ENCODE measurements at places on chromosomes 16 and 17.

DNA sequence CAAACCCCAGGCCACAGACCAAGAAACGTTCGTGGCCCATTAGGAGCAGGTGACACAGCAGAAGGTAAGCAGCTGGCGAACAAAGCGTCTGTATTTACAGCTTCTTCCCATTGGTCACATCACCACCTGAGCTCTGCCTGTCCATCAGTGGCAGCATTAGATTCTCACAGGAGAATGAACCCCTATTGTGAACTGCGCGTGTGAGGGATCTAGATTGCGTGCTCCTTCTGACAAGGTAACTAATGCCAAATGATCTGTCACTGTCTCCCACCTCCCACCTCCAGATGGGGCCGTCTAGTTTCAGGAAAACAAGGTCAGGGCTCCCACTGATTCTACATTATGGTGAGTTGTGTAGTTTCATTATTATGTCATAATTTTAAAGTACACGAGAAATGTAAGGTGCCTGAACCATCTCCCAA, 186.3 kb downstream of the CPPED1 start:
- DNase-seq: no peak

- DNase-seq: no peak
These were observed 7.1 kb upstream of the TMC5 start for GRCh38 chr16:19410435-19411171.

DNA sequence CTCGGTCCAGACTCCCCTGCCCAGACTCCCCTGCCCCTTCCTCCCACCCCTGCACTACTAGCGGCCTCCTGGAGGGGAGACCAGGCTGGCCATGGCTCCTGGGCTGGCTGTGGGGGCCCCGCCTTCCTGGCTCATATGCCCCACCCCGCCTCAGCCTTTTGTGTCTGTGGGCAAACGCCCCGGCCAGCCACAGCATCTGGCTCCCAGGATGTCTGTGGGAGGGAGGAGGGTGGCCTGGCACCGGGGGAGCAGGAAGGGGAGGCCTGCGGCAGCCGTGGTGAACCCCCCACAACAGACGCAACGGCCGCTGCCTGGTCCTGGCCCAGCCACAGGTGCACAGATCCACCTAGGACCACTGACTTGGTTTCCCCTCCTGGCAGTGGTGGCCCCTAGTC, 32.9 kb downstream of the BAHCC1 start:
- no peak for DNase-seq

DNA sequence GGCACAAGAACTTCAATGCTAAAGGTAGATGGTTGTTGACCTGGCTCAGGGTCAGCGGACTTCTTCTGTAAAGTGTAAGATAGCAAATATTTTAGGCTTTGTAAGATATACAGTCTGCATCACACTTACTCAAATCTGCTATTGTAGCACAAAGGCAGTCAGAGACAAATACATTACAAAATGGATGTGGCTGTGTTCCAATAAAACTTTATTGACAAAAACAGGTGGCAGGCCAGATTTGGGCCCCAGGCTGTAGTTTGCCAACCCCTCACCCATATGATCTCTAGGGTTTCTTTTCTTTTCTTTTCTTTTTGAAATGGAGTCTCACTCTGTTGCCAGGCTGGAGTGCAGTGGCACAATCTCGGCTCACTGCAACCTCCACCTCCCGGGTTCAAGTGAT, 39.5 kb upstream of the TMEM132E start:
- DNase-seq: no peak

- DNase-seq: peak; percentile 39
These were observed 22.0 kb downstream of the CLUH start for GRCh38 chr17:2689411-2690164.

- no peak for DNase-seq
These were observed 163.8 kb downstream of the TOX3 start for GRCh38 chr16:52383119-52383518.

DNA sequence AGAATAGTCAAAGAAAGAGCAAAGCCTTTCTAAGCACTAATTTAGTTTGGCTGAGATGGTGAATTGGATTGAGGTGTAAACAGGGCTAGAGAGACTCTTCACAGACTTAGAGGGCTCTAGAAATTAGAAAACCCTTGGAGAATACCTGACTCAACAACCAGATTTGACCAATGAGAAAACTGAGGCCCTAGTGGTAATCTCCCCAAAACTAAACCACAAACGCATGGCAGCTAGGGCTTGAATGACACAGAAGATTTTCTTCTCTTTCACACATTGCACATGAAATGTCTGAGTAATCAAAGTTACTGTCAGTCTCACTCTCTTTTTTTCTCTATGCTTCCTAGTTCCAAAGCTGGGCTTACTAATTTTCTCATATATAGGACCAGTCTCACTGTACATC, 314.5 kb upstream of the KCNJ16 start:
- DNase-seq: no peak

GRCh38 chr17:11300738-11301137, 59.7 kb downstream of the SHISA6 start:
- DNase-seq: no peak

- no peak for DNase-seq
These were observed 12.3 kb downstream of the FCSK start for GRCh38 chr16:70466805-70467076.

DNA sequence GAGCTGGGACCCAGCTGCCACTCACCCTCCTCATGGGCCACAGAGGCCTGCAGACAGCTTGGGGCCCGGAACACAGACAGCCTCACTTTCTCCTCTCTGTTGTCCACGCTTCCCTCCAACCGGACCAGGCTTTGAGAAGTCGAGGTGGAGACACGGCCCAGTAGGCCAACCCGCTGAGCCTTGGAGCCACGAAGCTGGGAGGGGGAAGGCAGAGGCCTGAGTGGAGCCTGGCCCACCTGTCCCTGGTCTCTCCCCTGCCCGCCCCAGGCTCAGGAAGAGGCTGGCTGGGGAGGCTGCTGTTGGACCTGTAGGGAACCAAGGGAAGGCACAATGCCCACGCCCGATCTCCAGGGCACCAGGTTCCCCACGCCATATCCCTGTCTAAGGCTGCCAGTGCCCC, 48.1 kb downstream of the RMI2 start:
- no peak for DNase-seq

DNA sequence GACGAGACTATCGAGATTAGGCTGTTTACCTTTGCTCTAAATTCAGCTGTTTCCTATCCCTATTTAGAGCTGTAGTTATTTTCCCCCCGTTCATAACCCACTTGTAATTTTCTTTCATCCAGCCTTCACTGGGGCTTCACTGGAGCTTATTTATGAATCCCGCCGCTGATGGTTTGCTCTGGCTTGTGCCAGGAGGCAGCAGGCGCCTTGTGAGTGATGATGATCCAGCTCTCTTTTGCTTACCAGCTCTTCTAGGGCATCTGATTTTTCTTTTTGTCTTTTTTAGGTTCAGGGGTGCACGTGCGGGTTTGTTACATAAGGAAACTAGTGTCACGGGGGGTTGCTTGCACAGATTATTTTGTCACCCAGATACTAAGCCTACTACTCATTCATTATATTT, 37.4 kb upstream of the CDH13 start:
- DNase-seq: no peak

- DNase-seq: no peak
These were observed 9.3 kb downstream of the CTRB2 start for GRCh38 chr16:75197522-75198134.

DNA sequence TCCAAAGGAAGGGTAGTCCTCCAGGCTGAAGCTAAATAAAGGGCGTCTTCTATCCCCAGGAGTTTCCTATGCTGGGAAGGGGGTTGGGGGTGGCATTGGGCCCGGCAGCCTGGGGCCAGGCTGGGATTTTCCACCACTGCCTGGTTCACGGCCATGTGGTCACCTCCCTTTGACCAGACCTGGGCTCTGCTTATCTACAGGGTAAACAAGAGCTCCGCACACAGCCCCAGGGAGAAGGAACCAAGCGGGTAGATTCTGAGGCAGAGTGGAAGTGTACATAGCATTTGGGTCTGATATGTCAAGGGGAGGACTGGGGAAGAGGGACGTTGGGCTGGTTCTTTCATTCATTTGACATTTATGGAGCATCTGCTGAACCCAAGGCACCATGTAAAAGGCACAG, 27.2 kb upstream of the TMEM220 start:
- no peak for DNase-seq

DNA sequence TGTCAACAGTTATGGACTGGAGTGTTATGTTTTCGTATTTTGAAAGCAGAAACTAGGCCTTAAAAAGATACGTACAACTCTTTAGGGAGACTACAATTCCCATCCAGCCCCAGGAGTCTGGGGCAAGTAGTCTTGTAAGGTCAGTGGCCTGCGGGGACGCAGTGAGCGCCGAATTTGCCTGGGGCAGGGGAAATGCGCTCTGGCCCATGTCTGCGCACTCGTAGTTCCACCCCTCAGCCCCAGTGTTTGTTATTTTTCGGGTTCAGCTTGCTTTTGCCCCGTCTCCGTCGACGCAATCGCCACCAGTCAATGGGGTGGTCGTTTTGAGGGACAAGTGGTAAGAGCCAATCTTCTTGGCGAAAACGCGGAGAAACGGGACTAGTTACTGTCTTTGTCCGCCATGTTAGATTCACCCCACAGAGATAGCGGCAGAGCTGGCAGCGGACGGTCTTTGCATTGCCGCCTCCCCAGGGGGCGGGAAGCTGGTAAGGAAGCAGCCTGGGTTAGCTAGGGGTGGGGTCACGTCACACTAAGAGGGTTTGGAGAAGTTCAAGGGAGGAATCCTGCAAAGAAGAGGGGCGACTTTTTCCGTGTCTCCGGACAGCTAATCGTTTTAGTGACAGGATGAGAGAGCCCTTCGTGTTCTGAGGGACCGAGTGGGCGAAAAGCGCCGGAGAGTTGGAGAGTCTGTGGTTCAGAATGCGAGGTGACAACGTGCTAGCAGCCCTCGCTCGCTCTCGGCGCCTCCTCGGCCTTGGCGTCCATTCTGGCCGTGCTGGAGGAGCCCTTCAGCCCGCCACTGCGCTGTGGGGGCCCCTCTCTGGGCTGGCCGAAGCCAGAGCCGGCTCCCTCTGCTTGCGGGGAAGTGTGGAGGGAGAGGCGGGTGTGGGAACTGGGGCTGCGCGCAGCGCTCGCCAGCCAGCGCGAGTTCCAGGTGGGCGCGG, 1.1 kb upstream of the BRCA1 start:
- DNase-seq: no peak

- DNase-seq: no peak
These were observed 58.1 kb upstream of the CRYM start for GRCh38 chr16:21336231-21336630.

DNA sequence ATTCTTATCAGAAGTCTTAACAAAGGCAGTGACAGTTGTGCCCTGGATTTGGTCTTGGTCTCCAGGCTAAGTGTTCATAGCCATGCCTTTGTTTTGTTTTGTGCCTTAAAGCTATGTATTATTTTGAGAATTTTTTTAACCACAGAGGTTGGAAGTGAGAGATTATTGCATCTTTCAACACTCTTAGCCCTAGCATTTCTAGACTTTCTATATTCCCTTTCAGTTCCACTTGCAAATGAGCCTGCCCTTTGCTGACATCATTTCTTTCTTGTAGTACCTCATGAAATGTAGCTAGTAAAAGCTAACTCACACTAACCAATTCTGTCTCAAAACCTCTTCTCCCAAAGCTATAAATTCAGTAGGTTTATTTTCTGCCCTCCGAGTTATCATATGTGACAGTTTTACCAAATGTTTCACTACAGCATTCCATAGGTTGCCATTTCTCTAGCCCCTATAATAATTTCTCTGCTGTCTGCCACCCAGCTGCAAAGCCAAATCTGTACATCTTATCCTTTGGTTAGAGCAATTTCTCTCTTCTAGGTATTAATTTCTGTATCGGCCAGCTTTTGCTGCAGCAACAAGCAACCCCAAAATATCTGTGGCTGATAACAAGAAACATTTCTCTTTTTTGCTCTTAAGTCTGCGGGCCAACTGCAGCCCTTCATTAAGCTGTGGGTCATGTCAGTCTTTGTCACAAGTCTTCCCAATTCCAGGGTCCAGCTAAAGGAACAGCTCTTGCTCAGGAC, 14.2 kb upstream of the CCL1 start:
- DNase-seq: no peak

- no peak for DNase-seq
These were observed 11.7 kb downstream of the ANKRD11 start for GRCh38 chr16:89478576-89479221.

DNA sequence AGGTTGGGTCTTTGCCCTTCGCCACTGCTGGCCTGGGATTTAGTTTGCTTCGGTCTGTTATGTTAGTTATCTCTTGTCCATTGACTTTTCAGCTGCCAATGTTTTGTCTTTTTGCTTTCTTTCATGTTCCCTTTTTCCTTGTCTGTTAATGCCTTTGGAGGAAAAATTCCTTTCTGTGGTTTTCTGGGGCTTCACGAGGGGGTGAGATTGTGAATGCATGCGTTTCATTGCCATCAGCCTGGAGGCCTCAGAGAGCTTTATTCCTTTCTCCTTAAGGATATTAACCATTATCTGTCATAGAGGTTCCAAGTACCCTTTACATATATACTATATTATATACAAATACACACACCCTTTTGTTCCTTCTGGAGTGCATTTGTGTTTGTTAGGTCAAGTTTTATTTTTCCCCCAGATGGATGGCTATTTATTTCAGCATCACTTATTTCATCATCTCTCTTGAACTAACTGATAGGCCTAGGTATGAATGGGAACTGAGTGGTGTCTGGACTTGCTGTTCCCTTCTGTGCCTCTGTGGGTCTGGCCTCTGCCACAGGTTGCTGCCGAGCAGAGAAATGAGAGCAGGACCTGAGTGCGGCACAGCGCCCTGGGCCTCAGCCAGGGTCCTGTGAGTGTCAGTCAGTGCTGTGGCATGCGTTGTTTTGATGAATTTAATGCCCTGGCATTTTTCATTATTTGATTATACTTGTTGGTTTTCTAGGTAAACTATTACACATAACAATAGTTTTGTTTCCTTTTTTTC, 193.4 kb downstream of the LGALS9B start:
- no peak for DNase-seq

DNA sequence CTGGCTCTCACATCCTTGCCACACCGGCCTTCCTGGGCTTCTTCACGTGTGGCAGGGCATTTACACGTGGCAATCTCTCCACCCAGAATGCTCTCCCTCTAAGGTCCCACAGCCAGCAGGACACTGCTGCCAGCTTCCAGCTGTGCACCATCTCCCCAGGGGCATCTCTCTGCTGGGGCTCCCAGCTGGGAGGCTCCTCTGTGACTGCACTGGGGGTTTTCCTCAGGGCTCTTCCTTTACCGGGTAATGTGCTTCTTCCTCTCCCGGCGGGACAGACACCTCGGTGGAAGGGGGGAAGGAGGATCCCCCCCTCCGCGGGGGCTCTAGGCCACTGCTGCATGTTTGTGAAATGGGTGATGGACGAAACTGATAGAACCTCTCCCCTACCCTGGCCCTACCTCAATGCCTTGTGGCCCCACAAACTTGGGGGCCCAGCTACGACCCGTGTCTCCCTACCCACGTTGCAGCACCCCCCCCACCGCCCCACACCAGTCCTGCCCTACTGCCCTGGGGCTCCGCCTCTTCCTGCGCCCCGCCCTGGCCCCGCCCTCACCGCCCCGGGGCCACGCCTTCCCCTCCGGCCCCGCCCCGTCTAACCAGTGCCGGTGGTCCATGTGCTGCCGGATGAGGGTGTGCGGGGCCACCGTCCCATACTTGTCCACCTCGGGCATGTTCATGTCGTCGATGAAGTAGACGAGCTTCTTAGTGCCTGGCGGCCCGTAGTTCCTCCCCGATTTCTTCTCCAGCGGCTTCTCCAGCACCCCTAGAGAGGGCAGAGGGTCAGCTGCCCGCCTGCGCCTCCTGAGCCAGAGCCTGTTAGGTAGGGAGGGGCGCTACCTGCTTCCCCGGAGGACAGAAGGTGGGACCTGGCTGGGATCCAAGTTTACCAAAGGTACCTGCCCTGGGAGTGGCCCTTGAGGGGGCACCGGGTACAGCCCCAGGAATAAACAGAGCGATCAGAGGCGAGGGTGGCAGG, 92.6 kb downstream of the DNAH17 start:
- DNase-seq: no peak
